ENCODE measurements at places on chromosomes 1 and 21. TPM values are rescaled to one million over a fixed set of nuclear protein-coding genes. Genes with fewer than 3 reads are reported as not detected.

GRCh38 chr1:158007667-158008386, 14.4 kb downstream of the KIRREL1 start:
- no peaks in the 10 kb centered on the region for H3K4me1 ChIP-seq
- no peak overlapping the region for H3K4me3 ChIP-seq
- no peaks in the 10 kb centered on the region for H3K36me3 ChIP-seq
- no peak for DNase-seq
- no peaks in the 10 kb centered on the region for H3K27me3 ChIP-seq

DNA sequence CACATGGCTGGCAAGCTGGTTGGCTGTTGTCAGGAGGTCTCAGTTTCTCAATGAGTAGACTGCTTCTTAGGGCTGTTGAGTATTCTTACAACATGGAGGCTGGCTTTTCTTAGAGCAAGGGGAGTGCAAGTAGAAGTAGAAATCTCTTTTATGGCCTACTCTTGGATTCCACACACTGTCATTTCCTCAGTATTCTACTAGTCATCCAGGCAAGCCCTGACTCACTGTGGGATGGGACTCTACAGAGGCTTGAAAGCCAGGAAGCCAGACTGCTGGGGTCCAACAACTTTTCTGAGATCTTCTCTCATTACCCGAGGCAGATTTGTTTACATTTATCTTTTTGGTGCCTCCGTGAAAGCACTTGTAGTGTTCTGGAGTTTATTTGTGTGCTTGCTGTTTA, 196.2 kb upstream of the APP start:
- no peaks in the 10 kb centered on the region for H3K4me1 ChIP-seq
- DNase-seq, result no peak
- H3K36me3 ChIP-seq, result no peaks in the 10 kb centered on the region
- no peak overlapping the region for H3K4me3 ChIP-seq
- H3K27ac ChIP-seq, result no peak overlapping the region

GRCh38 chr1:72278461-72278860, 3.9 kb downstream of the NEGR1 start:
- DNase-seq, result no peak
- H3K27me3 ChIP-seq, result no peaks in the 10 kb centered on the region
- H3K4me1 ChIP-seq, result no peaks in the 10 kb centered on the region
- H3K36me3 ChIP-seq, result no peaks in the 10 kb centered on the region
- H3K4me3 ChIP-seq, result no peak overlapping the region

Gene DIRAS3
- total RNA-seq, result not detected

Gene KRTAP23-1
- not detected for total RNA-seq

Gene NASP
- 194 TPM for total RNA-seq

Gene HSD3B1
- 71.3 TPM for total RNA-seq
